ENCODE measurements at places on chromosomes 1 and 21.

DNA sequence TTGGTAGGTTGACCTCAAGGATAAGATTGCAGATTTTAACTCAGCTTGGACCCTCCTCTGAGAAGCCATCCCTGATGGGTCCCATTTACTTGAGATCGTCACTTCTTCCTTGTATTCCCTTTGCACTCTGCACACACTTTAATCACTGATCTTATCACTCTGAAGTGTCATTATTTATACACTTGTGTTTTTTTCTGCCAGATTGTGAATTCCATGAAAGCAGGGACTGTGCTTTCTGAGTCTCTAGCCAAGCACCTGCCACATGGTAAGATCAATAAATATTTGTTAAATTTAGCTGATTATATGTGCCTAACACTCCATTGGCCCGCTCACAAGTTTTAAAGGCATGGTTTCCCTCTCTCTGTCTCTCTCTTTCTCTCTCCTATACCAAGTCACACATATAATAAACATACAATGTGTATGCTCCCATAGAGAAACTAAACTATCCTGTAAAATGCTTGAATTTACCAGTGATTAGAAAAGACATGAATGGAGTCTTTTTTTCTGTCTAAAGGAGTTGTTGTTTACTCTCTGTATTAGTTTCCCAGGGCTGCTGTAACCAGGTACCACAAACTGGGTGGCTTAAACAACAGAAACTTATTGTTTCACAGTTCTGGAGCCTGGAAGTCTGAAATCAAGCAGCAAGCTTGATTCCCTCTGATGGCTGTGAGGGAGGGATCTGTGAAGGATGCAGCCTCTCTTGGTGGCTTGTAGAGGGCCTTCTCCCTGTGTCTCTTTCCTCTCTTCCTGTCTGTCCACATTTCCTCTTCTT lies 105.2 kb upstream of the GADD45A start:
- DNase-seq, result no peak

- no peak for DNase-seq
These were observed 15.5 kb upstream of the GFI1 start for GRCh38 chr1:92502247-92502646.

DNA sequence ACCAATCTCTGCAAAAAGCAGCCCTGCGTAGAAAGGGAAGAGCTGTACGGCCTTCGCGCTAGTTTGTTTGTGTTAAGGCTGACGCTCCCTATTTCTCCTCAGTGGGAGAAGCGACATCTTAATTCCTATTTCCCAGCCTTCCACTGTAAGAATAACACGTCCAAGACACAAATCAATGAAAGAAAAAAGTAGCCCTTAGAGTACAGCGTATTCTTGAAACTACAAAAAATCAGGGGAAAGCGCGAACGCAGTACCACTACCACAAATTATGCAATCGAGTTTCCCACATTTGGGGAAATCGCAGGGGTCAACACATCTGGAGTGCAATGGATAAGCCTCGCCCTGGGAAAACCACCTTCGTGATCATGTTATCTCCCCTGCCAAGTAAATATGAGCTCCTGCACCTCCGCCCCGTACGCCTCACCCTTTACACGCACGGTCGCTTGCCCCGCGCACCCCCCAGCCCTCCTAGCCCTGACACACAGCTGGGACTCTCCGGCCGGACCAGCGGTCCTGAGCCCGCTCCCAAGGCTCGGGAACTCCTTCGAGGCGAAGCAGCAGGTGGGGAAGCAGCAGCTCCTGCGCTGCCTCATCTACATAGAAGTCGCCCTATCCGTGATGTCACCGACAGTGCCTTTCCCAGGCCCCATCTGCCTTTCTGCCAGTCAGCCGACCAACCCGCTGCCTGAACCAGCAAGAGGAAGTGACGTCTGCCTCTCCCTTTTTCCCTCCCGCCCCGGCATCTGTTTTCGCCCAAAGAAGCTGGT lies 94.7 kb downstream of the PPIAL4G start:
- peak; percentile 46 for DNase-seq

DNA sequence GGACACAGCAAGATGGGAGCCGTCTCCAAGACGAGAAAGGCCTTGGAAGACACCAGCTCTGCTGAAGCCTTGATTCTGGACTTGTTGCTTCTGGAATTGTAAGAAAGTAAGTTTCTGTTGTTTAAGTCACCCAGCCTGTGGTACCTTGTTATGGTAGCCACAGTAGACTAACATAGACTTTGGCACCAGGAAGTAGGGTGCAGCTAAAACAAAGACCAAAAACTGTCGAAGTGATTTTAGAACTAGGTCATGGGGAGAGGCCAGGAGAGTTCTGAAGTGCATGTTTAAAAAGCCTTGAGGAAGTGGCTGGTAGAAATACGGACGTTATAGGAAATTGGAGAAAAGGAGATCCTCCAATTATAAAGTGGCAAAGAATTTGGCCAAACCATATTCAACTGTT lies 28.5 kb downstream of the ZNF496 start:
- no peak for DNase-seq

- DNase-seq, result no peak
These were observed 45.9 kb downstream of the RAP1A start for GRCh38 chr1:111665497-111665896.

GRCh38 chr1:3620708-3621107 lies 4.1 kb upstream of the TPRG1L start:
- no peak for DNase-seq
